ENCODE measurements at places on chromosomes 12 and 14.

- DNase-seq = no peak
Observed at GRCh38 chr12:58819345-58819744, 101.0 kb downstream of the LRIG3 start.

- DNase-seq = peak; percentile 25
Observed at GRCh38 chr12:126708492-126708896, 1558.5 kb upstream of the TMEM132C start.

DNA sequence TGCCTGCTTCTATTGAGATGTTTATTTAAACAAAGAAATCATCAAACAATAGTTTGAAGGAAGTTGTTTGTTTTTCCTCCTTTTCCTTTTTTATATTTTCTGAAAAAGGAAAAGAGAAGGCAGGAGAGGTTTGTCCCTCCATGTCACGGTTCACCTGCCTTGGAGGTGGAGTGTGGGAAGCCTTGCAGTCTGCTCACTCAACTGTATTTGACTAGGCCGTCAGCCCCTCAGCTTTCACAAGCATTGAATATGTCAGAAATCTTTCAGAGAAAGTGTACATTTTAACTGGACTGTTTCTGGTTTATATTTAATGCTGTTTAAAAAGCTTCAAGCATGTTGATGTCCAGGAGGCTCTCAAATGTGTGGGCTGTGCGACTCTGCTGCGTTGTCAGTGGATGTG, 370.4 kb downstream of the NPAS3 start:
- DNase-seq = no peak

DNA sequence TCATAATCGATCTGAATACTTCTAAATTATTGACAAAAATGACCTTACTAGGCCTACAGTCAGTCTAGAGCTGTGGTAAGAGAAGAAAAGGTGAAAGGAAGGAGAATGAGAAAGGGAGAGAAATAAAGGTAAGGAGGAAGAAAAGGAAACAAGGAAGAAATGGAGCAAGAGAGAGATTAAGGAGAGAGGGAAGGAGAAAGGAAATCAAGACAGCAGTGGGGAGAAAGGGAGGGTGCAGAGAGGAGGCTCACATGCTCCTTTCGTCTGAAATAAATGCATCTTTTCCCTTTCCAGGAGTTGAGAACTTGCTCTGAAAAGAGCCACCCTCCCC, 3.7 kb downstream of the RNASE9 start:
- DNase-seq = no peak

DNA sequence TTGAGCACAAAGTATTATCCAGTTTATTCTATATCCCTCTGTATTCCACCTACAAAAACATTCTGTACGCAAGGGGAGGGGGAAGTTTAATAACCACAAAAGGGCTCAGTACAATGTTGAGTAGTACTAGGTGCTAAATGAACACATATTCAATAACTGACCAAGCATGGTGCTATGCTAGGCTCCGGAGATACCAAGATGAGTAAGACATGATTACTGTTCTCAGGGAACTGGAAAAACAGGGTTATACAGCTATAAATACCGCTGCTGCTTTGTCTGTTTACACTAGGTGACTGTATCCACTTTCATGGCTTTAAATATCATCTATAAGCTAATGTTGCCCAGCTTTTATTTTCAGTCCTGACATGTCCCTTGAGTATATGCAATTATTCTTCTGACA, 135.8 kb downstream of the INSM2 start:
- no peak for DNase-seq

- DNase-seq = peak; percentile 37
Observed at GRCh38 chr12:726281-727140, 25.9 kb upstream of the WNK1 start.

DNA sequence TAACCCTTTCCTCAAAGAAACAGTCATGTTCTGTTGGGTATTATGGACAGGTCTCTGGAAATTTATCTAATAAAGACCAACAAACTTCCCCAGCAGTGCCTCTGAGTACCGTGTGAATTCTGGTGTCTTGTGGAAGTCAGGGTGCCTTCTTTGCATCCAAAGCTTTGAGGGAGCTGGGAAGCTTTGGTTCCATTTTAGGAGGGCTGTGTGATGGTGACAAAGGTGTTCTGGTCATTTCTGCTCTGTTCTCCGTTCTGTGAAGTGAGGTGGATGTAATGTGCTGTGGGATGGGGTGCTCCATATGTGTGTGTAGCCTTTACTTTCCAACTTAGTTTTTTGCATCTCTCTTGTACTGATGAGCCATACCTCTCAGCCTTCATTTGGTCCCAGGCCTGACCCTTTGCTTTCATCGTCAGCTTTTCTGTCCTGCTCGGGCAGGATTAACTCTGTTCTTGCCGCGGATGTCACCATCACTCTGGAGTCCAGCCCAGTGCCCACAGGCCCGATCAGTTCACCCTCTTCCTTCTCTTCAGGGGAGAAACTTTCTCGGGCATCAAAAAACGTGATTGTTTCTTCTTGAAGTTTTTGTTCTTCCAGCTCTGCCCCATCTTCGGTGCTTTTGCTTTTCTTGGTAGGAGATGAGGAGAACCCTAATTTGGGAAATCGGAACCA, 13.2 kb downstream of the PLD4 start:
- no peak for DNase-seq

DNA sequence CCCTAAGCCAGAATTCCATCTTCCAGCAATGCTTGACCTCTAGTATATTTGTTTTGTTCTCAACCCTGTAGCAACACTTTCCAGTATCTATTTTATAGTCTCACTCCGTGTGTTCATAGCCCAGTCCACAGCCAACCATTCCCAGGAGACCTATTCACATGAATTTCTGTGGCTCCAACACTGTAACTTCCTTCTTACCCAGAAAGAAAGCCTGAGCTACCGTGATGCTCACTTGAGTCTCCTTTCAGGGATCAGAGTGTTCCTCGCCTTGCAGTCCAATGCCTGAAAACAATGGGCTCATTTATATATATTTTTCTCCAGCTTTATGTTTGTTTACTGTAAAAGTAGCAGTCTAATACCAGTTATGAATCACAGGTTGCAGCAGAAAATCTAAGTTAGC, 645.0 kb upstream of the NOVA1 start:
- DNase-seq = no peak

- DNase-seq = peak; percentile 21
Observed at GRCh38 chr12:132449565-132450417, 40.2 kb upstream of the FBRSL1 start.

- DNase-seq = peak; percentile 28
Observed at GRCh38 chr12:107912421-107913004, 138.0 kb downstream of the ASCL4 start.

- no peak for DNase-seq
Observed at GRCh38 chr12:87338681-87339080, 690.5 kb downstream of the C12orf50 start.

- no peak for DNase-seq
Observed at GRCh38 chr12:4584896-4585295, 22.9 kb downstream of the DYRK4 start.

DNA sequence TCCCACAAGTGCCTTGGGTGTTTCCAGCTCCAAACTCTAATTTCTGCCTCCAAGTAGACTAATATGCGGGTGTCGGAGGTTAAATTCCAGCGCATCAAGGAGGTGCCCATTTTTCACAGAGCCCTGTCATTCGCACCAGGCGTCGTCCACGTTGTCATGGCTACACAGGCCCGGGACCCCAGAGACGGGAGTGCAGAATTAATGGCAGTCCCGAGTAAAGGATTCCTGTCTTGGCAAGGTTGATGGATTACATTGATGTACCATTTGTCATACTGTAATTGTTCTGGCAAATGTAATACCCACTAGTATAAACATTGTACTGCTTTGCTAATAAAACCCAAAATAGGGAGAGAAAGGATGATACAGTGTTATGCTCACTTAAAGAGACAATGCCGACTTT, 222.9 kb upstream of the MYL2 start:
- DNase-seq = no peak

- DNase-seq = no peak
Observed at GRCh38 chr12:80038062-80038560, 61.2 kb upstream of the OTOGL start.

DNA sequence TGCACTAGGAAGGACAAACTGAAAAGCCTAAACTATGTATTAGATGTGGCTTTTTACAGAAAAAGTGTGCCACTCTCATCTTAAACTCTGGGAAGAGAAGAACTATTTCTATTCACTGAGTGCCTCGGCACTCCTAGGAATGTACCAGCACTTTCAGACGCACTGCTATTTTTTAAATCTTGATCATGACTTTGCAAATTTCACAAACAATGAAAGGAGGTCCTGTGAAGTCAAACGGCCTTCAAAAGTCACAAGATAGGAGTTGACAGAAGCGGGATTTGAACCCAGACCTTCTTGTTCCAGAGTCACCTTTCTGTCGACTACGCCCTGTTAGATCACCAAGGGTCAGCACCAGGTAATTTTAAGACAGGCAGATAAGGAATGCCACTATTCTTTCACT, 365.4 kb downstream of the VRK1 start:
- DNase-seq = no peak

GRCh38 chr14:63203618-63204406, 431 bp upstream of the RHOJ start:
- no peak for DNase-seq

DNA sequence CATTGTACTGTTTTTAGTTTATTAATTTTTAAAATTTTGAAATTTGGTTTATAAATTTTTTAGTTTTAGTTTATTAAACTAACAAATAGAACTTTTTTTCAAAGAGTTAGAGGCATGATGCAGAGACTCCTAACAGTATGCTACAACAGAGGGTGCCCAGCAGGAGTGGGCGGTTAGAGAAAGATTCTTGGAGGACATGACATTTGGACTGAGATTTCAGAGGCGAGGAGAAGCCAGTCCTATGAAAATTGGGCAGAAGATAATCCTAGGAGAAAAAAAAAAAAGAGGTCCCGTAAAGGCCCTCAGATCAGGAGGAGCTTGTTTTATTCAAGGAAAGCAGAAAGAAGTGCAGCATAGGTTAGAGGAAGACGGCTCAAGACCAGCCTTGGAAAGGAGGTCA, 21.7 kb downstream of the KCNK10 start:
- DNase-seq = no peak

- DNase-seq = no peak
Observed at GRCh38 chr12:1843641-1844005, 23.3 kb downstream of the LRTM2 start.

DNA sequence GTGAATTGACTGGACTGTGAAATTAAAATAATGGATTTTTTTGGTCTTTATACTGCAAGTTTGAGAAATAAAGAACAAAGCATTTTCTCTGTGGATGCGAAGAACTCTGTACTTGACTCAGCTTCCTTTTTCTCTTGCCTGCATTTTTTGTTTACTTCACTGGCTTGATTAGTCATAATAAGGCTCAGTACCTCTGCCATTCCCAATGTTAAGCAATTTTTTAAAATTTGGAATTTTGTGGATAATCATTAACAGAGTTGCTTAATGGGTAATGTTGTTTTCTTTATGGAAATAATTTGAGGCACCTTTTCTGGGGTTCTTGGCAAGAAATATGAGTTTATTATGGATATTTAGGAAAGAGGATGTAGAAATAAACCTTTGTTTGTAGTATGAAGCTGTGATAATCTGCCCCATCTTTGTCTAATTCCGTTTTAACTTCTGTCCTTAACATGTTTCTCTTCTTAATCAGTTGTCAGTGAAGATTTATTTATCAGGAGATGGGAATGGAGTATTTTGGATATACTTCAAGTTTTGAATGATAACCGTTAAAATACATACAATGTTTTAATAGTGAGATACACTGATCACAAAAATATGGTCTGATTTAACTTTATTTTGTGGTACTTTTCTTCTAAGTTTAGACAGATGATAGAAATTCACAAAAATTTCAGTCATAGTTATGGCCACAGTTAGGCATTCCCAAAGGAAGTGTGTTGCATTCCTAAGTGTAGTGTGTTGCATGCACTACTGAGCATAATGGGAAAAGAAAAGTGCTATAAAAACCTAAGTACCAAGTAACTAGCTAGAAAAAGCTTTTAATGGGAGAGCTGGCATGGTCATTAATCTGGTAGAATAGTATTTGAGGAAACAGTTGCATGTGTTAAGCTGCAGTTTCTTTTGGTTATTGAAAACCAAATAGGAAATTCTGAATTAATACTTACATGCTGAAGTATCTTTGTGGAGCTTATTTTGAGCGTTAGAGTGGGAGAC, 27.7 kb downstream of the WNK1 start:
- peak; percentile 41 for DNase-seq

GRCh38 chr14:85399186-85399585, 130.8 kb upstream of the FLRT2 start:
- no peak for DNase-seq

DNA sequence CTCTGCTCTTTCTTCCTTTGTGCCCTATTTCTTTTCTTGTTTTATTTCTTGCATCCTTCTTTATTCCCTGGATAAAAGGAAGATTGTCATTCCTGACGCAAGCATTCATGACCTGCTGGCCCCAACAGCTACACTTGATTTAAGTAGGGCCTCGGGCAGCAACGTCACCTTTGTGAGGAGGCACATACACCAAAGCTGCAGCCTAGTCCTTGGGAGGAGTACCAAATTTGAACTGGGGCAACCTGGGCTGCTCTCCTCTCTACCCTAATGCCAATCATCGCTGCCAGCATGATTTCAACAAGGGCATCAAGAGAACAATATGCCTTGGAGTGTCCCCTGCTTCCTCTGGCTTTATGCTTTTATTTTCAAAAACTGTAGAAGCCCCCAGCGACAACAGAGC, 76.4 kb downstream of the C12orf50 start:
- no peak for DNase-seq

DNA sequence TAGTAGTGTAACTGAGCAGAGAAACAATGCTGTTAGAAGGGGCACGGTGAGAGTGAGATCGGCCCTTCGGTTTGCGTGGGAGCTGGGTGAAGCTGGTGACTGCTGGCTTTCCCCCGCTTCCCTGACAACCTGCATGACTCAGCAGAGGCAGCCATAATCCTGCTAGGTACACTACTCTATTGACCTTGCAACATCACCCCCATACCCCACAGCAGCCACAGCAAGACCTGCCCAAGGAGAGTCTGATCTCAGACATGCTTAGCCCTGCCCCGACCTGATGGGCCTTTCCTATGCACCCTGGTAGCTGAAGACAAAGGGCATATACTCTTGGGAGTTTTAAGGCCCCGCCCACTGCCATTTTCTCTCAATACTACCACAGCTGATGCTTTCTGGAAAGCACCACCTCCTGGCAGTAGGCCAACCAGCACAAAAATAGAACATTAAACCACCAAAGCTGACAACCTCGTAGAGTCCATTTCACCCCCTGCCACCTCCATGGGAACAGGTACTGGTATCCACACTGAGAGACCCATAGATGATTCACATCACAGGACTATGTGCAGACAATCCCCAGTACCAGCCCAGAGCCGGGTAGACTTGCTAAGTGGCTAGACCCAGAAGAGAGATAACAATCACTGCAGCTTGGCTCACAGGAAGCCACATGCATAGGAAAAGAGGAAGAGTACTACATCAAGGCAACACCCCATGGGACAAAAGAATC, 75.9 kb upstream of the RGS6 start:
- no peak for DNase-seq

DNA sequence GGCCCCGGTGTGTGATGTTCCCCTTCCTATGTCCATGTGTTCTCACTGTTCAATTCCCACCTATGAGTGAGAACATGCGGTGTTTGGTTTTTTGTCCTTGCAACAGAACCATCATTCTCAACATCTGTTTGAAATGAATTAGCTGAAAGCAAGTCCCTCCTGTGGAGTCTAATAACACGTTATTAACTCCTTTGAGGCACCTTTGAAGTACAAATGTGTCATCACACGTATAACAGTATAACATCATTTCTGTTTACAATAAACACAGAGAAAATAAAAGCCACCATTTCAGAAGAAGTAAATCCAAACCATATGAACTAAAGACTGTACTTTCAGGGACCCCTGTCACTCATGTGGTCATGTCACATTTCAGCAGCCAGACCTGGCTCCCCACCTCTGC, 198.5 kb downstream of the STXBP6 start:
- DNase-seq = no peak

- no peak for DNase-seq
Observed at GRCh38 chr14:22890416-22890815, 7.4 kb downstream of the REM2 start.
